Brain (organoid and tissue), 16 donors: ENCODE measurements at places on chromosomes 5 and 9. TPM values are rescaled to one million over a fixed set of nuclear protein-coding genes. Genes with fewer than 3 reads are reported as not detected.

The CAMK4 gene
- polyA plus RNA-seq, result 6.9 TPM

The GARIN3 gene
- polyA plus RNA-seq, result not detected

GRCh38 chr5:108953940-108954339, 206.2 kb downstream of the FER start:
- DNase-seq, result no peak

DNA sequence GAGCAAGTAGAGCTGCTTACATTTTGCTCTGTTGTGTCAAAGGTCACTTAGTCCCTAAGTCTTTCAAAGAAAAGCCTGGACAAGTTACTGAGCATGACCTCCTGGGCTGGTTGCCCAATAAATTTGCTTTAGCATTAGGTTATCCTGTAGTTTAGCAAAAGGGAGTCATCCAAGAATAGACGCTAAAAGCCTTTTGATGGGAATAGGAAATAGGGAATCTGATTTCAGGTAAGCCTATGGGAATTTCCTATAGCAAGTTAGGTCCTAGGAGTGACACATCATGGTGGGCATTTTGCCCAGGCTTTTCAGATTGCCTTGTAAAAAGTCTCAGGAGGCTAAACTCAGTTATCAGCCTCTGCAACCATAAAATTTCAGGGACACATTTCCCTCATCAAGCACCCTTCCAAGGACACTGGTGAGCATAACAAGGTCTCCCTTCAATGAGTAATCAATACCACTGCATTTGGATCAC, 67.6 kb upstream of the RANBP3L start:
- DNase-seq, result no peak

The ANKH gene
- polyA plus RNA-seq, result 118 TPM

- DNase-seq, result peak; percentile 81
Observed at GRCh38 chr9:136527721-136528710, 17.8 kb downstream of the NOTCH1 start.

DNA sequence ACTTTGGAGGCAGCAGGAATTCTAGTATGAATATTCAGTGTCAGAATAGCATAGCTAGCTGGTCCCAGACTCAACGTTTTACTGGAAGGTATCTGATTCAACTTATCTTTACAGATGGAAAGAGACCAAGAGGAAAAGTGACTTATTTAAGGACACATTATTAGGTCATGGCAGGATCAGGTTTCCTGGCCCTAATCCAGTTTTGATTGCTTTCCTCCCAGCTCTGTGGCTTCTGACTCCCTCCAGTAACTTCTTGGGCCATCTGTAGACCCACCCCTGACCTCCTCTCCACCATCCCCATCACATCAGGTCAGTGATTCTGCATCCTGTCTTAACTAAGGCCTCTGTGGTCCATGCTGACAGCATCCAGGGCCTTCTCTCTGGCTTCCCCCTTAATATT, 38.4 kb downstream of the SH3TC2 start:
- no peak for DNase-seq

DNA sequence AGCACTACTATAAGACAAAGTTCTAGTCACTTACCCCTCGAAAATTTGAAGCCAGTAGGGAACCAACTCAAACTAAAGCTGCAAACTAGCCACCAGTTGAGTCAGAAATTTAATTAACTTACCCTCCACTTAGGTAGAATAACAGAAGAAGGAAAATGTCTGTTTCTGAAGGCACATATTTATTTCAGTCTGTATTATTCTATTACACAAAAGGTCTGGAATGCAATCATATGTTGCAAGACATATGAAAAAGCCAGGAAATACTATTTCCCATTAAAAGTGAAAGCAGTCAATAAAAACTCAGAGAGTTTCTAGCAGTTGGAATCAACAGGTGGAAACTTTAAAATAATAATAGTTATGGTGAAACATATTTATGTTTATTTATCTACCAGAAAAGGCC, 79.2 kb upstream of the SLCO4C1 start:
- no peak for DNase-seq

DNA sequence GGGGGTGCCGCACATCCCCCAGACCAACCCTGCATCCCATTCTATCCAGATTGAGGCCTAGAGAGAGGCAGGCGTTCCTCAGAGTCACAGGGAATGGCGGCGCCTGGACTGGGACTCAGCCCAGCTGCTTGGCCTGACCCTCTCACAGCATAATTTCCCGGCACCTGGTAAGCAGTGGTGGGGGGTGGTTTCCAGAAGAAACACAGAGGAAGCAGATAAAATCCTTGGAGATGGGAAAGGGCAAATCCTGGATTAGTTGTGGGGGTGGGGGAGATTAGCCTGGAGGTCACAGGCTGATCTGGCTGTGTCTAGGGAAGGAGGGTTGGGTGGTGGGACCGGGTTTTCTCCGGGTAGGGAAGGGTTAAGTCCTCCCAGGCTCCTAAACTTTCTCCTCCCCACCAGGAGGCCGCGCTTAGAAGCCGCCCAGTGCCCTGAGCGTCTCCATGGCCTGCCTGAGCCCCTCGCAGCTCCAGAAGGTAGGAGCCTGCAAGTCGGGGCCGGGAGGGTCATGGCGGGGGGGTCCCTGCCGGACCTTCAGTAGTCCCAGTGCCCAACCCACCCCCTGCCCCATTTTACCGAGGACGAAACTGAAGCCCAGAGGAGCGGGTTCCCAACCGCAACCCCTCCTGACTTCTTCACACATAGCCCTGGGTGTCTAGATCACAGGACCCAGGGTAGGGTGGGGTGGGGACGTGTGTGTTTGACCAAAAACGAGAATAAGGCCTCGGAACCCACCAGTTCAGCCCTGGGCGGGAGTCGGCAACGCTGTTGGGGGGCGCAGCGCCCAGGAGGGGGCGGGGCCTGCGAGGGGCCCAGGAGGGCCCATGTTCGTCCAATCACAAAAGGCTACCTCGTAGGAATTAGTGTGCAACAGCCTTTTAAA, 1.3 kb downstream of the PHYHD1 start:
- DNase-seq, result peak; percentile 7

DNA sequence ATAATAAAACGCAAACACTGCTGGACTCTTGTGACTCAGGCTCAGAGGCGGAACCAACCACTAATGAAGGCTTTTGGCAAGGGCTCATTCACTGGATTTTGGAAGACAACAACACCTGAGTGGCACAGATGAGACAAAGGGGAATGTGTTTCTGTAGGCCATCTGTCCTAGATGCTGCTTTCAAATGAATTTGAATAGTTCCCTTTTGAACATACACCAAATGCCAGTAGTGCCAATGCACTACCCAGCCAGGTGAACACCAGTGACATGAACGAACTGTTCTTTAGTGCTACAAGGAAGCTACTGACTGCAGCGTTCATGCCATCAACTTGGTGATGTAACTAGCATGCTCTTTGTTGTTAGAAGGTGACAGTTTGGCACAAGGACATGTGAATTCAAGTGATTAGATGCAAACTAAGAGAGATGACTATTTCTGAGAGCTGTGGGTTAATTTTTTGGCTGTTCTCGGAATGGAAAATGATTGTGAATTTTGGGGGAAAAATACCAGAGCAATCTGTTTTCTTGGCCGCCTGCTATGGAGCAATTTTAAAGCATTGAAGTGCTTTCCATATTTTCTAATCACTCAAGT, 173.7 kb downstream of the SLC24A2 start:
- DNase-seq, result no peak

DNA sequence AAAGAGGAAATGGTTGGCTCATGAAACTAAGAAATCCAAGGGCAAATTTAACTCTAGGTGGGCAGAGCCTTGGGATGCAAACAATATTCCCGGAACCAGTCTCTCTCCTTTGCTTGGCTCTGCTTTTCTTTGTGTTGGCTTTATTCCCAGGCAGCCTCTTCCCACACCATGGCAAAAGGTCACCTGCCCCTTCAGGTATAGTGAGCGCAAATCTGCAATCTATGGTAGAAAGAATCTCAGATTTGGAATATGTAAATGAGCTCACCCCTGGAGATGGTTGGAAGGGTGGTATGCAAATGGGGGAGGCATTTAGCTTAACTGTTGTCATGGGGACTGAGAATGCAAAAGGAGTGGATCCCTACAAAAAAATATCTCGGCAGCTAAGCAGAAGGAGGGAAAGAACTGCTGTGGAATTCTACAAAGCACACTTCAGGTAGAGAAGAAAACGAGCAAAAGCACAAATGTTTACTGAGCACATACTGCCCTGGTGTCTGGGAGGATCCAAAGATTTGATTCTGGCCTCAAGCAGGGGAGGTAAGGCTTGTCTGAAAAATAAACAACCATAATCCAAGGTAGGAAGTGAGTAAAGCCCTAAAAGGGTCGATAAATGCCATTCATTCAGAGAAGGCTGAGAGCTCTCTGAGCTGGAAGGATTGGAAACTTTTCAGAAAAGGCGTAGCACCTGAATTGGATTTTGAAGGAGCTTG, 139.7 kb downstream of the TLE1 start:
- DNase-seq, result no peak

DNA sequence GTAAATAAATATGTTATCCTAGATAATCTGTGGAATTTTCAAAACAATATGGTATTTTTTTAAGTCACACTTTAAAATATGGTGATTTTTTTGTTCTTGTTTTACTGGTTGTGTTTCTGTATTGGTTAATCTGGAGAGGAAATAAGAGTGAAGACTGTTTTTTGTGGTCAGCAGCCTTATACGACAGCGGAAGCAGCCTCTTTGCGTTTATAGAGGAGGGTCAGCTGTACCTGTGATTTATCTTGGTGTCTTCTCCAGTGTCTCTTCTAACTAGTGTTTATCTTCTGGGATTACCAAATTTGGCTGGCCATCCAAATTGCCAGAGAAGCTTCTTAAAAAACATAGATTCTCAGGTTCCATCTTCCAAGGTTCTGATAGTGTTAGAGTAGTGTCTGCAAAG, 58.7 kb downstream of the ICE1 start:
- no peak for DNase-seq

The FBN2 gene
- polyA plus RNA-seq, result 0.70 TPM

DNA sequence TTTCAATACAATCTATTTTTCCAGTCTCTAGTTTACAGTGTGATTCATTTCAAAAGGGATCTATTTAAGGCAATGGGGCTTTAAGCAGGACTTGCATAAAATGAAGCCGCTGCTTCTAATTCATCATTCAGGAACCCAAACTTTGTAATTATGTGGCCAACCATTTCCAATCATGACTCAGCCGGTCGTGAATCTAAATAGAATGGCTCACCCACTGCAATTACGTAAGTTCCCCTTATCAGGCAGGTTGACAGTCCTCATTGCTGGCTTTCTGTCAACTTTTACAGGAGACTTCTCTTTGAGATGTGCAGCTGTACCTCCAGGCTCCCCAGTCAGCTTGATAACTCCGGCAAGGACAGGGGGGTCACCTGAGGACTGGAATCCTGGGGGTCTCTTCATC, 152.8 kb upstream of the DAP start:
- DNase-seq, result peak; percentile 27
